Stimulated activated CD8-positive, alpha-beta memory T cell treated with anti-CD3 and anti-CD28 coated beads, Interleukin-2, amount 100 ng/mL, for 48 hours (primary cell): ENCODE measurements at places on chromosomes 16 and 17.

DNA sequence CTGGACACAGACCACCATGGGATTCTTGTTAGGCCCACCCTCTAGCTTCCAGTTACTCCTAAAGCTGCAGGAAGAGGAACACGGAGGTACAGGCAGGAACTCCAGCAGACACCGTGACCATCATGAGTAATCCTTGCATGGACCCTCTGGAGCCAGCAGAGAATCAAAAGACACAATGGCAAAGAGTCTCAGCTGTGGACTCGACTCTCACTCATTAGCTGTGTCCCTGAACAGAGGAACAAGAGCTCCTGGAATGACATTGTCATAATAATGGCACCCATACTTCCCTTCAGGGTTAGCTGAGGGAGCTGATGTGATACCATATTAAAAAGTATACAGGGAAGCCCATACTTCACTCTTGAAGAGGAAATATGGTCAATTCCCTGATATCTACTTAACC, 176.3 kb upstream of the ASIC2 start:
- DNase-seq = no peak

DNA sequence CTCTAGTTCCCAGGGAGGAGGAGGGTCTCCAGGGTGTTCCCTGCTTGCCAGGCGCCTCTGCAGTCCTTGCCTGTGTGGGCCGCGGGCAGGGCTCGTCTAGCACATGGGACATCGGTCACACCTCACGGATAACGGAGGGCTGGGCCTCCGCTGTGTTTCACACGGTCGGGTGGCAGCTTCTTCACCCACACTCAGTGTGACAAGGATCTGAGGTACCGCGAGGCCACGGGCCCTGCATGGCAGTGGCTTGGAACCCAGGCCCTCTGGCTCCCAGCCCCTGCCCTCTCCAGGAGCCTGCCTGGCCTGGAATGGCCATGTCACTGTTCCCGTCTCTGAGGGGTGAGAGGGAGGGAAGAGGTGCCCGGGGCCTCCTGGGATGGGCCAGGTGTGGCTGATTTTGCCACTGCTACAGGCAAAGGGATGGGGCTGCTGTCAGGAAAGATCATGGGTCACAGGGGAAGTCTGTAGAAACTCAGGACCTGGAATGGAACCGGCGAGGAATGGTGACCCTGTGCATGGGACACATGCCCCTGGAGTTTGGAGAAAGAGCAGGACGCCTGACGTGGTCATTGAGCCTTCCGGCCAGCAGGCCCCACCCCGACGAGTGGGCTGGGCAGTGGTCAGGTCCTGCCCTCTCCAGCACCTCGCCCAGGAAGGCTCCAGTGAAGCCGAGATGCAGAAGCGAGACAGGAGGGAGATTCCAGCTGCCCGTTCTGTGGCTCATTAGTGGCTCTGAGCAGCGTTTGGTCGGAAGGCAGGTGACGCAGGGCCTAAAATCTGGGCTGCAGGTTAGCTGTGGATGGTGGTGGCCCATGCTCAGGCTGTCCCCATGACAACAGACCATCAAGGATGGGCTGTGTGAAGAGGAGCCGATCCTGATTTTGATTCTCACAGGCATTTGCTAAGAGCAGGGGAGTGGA, 76.5 kb upstream of the GSE1 start:
- no peak for DNase-seq

GRCh38 chr17:14784997-14785696, 480.0 kb downstream of the PMP22 start:
- no peak for DNase-seq

DNA sequence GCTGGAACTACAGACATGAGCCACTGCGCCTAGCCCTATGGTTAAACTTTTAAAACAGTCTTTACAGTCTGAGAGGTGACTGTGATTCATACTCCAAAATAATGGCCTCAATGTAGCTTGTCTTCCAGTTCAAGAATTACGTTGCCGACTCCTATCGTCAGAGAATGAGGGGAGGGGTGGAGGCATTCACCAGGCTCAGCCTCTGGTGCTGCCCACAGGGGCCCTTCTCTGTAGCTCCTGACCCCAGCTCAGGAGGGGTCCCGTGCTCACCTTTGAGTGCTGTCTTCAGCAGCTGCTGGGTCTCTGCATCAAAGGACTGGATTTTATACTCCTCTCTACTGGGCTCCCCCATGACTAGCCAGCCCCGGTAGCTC, 1.2 kb downstream of the MIF4GD start:
- no peak for DNase-seq

DNA sequence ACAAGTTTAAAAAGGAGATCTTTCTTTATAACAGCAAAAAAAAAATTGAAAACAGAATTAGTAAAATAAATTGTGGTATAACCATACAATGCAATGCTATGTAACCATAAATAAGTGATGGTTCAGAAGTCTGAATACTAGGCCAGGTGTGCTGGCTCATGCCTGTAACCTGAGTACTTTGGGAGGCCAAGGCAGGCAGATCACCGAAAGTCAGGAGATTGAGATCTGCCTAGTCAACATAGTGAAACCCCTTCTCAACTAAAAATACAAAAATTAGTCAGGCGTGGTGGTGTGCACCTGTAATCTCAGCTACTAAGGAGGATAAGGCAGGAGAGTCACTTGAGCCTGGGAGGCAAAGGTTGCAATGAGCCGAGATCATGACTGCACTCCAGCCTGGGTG, 34.6 kb downstream of the CCT6B start:
- DNase-seq = no peak

DNA sequence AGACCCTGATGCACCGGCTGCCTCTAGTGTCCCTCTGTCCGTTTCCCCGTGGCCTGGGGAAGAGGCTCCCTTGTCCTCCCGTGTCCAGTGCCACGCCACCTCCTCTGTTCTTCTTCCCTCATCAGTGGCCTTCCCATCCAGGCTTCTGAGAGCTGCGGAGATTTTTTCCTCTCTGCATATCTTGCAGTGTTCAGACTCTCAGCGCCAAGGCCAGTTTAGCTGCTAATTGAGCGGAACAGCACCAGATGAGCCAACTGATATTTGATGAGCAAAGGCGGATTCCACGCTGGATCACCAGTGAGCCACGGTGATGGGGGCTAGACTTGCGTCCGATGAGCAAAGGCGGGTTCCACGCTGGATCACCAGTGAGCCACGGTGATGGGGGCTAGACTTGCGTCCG, 257.6 kb downstream of the FOXL1 start:
- DNase-seq = no peak

DNA sequence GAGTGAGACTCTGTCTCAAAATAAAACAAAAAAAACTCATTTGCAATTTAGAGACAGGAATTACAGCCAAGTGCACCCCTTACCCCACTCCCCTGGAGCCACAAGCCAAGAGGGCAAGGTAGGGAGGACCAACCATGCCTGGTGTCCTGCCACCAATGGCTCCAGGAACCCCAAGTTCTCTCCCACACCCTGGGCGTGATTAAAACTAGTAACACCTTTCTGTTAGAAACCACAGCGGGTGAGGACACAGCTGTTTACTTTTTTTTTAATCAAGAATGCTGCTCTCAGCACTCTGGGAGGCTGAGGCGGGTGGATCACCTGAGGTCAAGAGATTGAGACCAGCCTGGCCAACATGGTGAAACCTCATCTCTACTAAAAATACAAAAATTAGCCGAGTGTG, 38.1 kb downstream of the ANKRD11 start:
- DNase-seq = no peak

GRCh38 chr16:8808009-8808408, 10.4 kb downstream of the PMM2 start:
- no peak for DNase-seq

GRCh38 chr17:82548681-82549303, 29.3 kb downstream of the FOXK2 start:
- DNase-seq = peak; percentile 3

DNA sequence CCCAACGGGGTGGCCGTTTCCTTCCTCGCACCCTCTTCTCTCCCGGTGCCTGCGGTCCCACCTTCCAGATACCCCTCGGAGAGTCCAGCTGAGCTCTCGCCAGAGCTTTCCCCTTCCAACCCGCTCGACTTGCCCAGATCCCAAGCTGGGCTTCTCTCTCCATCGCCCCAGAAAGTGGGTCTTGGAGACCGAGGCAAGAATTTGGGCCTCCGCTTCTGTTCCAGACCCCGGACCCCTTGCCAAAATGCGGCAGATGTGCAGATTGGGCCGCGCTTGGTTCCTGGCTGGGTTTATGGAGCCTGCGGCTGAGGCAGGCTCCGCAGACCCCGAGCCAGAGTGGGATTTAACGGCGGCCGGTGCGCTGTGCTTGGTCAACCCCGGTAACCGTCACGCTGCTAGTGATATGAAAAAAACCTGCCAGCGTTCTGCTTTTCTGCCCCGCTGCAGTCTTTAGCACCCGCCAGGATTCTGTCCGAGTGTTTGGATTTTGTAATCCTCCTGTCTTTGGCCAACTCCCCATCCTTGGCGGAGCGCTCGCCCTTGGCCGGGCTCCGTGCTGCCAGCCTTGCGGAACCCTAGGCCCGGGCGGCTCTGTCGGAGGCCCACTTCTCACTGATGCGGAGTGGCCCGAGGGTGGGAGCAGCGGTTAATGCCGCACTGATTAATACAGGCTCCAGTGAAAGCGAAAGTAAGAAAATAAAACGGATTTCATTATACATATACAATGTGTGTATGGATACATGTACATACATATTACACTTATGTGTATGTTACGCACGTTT, 754 bp upstream of the SLFN11 start:
- DNase-seq = peak; percentile 40

GRCh38 chr17:59440757-59441463, 109.5 kb downstream of the YPEL2 start:
- peak; percentile 80 for DNase-seq

DNA sequence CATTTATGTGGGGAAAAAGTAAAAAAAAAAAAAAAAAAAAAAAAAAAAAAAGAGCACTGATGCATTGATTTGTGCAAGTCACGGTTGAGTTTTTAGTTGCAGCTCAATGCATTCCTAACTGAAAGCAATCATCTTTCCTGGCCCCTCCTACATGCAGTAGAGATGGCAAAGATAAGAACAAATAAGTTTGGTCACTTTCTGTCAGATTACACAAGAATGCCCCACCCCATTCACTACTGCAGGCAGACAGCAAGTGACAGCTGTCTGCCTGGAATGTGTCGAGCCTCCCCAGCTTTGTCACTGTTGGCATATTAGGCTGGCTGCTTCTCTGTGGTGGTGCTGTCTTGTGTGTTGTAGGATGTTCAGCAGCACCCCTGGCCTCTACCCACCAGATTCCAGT, 243.5 kb downstream of the FOXL1 start:
- DNase-seq = no peak

DNA sequence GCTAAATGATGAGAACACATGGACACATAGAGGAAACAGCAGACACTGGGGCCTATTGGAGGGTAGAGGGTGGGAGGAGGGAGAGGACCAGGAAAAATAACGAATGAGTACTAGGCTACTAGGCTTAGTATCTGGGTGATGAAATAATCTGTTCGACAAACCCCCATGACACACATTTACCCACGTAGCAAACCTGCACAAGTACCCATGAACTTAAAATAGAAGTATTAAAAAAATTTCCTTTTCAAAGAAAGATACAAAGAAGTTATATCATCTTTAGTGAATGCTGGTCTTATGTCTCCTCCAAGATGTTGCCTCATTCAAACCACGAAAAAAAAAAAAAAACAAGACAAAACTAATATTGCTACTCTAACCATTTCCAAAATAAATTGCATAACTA, 31.7 kb downstream of the MBTD1 start:
- DNase-seq = no peak

DNA sequence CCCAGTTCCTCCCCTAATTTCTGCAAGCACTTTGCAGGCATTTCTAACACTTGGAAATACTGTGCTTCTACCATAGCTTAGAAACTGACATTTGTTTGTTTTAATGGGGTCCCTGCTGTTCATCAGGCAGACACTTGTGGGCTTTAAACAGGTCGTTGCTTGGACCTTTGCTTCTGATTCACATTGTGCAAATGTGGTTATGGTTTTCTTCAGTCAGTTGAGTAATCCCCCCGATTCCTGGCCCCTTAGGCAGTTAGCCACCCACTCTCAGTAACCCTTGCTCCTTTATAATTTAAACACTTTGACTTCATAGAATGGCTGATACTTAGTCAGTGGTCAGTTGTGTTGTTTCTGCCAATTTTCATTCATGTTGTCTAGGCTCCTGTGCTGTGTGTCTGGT, 39.4 kb downstream of the SLC47A1 start:
- DNase-seq = no peak

DNA sequence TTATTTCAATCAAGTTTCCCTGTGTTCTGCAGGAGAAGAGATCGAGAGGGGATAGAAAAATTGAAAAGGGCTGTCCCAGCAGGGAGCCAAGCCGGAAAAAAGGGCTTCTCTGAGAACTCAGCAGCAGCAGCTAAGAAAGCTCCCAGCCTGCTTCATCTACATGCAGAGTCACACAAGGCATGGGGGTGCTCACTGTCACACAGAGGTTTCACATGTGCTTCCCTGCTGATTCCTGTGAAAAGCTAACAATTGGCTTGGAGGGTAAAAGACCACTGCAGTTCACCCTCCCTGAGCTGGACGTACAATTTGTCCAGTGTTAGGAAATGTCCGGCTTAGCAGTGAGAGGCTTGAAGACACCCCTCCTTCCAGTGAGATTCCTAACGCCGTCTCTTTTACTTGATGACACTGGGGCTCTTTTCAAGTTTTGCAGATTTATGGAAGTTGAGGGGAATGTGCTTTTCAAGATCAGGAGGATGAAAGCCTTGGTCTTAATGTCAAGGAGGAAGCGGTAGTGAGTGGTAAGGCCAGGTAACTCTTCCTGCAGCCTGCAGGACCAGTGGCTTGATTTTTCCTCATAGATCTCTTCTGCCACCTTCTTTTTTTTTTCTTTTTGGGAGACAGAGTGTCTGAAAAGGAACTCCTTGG, 85.6 kb downstream of the WNT3 start:
- DNase-seq = no peak

- DNase-seq = no peak
Measured at GRCh38 chr17:43907998-43908721, 824 bp upstream of the MPP2 start.

- no peak for DNase-seq
Measured at GRCh38 chr17:78396441-78397337, 18.2 kb downstream of the PGS1 start.

- DNase-seq = no peak
Measured at GRCh38 chr17:4693416-4693815, 10.5 kb downstream of the PELP1 start.

DNA sequence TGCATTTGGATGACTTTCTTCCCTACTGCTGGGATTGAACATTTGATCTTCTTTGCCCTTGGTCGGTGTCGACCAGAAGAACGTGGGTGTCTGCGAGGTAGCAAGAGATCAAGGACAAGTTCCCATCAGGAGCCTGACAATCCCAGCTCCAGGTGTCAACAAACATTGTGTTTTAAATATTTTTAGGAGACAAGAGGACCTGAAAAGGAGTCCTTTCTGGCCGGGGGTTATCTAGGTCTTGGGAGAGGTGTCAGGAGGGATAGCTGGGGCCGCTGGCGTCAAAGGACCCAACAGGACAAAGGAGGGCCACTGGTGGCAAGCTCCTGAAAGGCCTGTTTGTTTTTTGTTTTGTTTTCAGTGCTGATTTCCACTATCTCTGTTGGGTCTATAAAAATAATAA, 308.4 kb upstream of the ERCC4 start:
- no peak for DNase-seq
